Fibroblast of skin of left quadriceps (primary cell): ENCODE measurements at places on chromosomes 13 and 19.

DNA sequence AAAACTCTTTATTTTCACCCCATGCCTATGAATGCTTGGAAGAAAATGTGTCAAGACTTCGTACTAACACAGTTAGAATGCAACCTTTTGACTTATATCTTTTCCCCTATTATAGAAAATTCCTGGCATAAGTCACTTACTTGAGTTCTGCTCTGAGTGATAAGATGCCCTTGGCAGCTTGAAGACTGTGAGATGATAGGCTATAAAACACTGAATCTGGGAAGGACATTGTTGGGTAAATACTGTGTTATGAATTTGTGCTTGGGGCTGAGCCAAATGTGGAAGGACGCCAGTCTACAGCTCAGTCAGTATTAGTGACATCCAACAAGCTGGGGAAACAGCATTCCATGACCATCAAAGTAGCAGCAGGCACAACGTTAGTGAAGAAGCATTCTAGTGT, 368.0 kb upstream of the SGCG start:
- no peak for DNase-seq

GRCh38 chr19:5271145-5271544, 69.5 kb downstream of the PTPRS start:
- no peak for DNase-seq

DNA sequence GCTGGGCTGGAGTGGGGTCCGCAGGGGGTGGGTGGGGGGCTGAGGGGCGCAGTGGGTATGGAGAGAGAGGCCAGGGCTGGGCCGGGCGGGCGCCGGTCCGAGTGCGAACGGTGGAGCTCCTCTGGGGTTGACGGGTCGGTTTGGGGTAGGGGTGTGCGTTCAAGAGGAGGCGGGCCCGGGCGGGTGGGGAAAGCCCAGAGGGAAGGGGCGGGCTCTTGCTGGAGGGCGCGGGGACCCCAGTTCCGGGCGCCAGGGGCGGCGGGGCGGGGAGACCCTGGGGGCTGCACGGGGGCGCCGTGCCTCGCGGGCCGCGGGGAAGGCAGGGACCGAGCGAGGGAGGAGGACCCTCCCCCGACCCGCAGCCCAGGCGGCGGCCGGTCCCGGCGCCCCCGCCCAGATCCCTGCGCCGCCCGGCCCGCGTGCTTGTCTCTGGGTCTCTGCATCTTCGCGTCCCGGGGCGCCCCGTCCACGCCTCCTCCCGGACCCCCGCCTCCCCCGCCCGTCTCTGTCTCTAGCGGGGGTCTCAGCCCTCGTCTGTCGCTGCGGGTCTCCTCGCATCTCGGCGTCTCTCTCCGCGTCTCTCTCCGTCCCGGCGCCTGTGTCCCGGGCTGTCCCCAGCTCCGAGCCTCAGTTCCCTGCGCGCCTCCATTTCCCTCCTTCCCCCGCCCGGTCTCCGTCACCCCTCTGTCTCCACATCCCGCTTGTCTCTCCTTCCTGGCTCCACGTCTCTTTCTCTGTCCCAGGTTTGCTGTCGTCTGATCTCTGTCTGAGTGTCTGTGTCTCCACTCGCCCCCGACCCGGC, 8.3 kb upstream of the SHISA7 start:
- DNase-seq = no peak

DNA sequence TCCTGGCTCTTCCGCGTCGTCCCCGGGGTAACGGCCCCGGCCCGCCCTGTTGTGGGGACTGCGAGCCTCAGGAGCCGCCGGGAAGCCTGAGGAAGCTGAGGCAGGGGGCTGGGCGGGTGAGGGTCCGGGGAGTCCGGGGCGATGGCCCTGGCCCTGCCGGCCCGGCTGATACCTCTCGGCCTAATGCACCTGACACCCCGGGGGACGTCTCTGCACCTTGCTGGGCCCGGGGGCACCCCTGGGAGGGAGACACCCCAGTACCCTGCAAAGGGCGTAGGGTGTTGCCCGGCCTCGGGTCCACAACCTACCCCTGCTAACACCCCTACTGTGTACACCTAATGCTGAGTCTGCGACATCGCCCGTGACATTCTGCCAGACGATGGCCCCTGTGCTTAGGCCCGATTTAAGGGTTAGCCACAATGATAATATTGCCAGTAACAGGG, 410 bp downstream of the PIN1 start:
- DNase-seq = no peak

DNA sequence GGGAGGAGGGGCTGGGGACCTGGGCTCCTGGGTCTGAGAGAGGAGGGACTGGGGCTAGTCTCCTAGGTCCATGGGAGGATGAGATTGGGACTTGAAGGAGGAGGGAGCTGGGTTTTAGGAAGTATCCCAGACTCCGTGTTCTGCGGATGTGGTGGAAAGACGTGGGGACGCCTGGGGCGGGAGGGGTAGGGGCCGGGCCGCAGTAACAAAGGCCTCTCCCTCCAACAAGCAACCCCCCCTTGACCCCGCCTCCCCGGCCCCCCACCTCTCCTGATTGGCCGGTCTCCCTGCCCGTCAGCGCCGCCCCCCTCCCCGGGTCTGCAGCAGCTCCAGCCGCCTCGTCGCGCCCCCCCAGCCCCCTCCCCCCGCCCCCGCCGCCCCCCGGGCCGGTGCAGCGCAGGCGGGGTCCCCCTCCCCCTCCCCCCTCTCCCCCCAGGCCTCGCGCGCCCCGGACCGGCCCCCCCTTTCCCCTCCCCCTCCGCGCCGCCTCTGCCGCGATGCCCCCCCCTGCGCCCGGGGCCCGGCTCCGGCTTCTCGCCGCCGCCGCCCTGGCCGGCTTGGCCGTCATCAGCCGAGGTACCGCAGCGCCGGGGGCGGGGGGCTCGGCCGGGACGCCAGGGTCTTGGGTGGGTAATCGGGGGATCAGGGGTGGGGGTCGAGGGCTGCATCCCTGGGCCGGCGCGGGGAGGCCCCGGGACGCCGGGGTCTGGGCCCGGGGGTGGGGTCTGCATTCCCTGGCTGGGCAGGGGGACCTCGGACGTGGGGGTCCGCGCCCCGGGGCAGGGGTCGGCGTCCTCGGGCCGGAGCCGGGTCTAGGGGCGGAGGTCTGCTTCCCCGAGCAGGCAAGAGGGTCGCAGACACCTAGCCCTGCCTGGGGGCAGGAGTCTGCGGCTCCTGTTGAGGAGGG, at the start of gene IGLON5:
IGLON5 (plus strand) TSS at position 294 of the 907 bp plus-strand sequence; CDS start at position 498, 204 bp downstream.
- DNase-seq = no peak

- DNase-seq = no peak
Observed at GRCh38 chr13:105587786-105588185, 947.7 kb downstream of the EFNB2 start.

- peak; percentile 65 for DNase-seq
Observed at GRCh38 chr19:34236035-34236987, 18.0 kb upstream of the GARRE1 start.

- no peak for DNase-seq
Observed at GRCh38 chr19:3190921-3191805, 5.4 kb downstream of the NCLN start.

- no peak for DNase-seq
Observed at GRCh38 chr19:6730153-6730804, 7.1 kb downstream of the GPR108 start.

- DNase-seq = no peak
Observed at GRCh38 chr13:114095486-114095885, 36.9 kb downstream of the RASA3 start.

DNA sequence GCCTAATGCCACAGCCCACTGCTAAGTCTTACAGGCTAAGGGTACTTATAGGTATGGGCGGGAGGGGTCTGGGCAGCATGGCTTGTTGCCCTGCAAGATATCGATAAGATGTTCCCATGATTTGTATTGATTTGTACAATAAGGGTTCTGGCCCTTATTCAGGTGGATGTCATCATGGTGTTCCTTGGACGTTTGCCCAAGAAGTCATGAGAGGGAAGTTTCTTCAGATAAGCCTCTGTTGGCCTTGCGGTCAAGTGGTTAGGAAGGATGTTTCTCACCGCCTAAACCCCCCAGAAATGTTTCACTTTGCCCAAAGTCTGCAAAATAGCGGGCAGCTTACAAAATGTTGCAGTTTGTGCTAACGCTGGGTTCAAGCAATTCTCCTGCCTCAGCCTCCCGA, 7.3 kb downstream of the PARP4 start:
- no peak for DNase-seq

DNA sequence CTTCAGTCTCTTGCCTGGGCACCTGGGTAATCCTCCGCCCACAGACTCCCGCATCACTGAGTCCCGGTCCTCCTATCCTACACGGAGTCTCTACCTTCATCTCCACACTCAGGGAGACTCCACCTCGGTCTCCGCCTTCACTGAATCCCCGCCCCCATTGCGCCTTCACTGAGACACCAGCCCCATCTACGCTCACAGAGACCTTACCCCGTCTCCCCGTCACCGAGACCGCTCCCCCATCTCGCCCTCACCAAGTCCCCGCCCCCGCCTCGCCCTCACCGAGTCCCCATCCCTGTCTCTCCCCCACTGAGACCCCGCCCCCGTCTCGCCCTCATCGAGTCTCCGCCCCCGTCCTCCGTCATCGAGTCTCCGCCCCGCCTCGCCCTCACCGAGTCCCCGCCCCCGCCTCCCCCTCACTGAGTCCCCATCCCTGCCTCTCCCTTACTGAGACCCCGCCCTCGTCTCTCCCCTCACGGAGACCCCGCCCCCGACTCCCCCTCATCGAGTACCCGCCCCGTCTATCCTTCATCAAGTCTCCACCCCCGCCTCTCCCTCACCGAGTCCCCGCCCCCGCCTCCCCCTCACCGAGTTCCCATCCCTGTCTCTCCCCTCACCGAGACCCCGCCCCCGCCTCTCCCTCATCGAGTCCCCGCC, 23.1 kb upstream of the ZNF846 start:
- peak; percentile 93 for DNase-seq

DNA sequence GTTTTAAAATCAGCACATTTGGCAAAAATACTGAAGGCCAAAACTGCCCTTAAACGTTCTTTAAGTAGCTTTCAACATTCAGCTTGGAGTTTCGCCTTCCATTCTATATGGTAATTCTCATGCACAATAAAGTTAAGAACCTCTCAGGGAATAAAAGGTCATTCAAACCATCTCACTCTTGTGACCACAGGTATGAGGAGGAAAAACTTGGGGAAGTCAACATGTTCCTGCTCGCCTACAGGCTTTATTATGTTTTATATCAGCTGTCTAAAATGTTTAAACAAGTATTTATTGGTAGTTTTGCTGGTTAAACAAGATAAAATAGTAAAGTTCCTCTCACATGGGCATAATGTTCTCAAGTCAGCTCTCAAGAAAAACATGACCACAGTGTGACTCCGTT, 19.9 kb upstream of the TM9SF2 start:
- no peak for DNase-seq

DNA sequence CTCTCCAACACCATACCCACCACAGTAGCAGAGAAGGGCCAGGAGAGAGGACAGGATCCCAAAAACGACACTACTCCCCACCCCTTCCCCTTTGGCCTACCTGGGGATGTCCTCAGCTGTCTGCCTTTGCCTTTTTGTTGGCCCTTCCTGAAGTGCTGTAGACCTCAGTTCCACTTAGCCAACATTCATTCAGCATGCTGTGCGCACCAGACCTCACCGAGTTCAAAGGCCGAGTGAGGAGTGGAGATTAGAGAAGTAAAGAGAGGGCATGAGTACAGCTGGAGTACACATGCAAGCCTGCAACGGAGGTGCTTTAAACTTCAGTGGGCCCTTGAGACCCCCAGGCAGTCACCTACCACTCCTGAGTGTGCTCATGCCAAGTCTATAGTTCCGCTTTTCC, 99.0 kb downstream of the TEX26 start:
- no peak for DNase-seq

- no peak for DNase-seq
Observed at GRCh38 chr19:3389876-3390371, 23.5 kb downstream of the NFIC start.

DNA sequence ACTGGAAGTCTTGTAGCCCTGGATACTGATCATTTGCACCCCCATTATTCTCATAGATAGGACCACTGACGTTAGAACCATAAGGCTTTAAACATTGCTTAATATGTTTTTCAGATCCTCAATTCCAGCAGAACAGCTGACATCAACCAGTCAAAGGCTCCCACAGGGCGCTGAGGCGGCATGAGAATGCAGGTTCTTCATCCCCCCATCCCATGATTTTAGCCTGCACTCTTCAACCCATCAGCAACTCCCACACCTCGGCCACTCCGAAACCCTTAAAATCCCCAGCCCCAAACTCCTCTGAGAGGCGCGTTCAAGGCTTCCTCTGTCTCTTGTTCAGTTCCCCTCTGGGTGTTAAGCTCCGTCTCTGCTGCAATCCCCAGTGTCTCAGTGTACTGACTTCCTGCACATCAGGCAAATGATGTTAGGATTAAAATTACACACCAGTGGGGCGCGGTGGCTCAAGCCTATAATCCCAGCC, 24.3 kb upstream of the LAMP1 start:
- DNase-seq = no peak

- DNase-seq = peak; percentile 97
Observed at GRCh38 chr19:7629347-7630054, at the start of the genes PET100 and XAB2. TSS of gene PET100 (plus strand) at chr19:7629793. CDS start at chr19:7629834, 41 bp downstream. TSS of gene XAB2 (minus strand) at chr19:7629545. CDS start at chr19:7629527, 18 bp downstream.

DNA sequence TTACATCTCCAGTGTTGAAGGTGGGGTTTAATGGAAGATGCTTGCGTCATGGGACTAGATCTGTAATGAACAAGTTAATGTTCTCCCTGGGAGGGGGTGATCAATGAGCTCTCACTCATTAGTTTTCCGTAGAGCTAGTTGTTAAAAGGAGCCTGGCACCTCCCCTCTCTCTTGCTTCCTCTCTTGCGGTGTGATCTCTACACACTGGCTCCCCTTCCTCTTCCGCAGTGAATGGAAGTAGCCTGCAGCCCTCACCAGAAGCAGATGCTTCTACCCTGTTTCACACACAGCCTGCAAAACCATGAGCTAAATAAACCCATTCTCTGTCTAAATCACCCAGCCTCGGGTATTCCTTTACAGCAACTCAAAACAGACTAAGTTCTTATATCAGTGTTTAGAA, 318.8 kb downstream of the SLITRK1 start:
- DNase-seq = no peak

DNA sequence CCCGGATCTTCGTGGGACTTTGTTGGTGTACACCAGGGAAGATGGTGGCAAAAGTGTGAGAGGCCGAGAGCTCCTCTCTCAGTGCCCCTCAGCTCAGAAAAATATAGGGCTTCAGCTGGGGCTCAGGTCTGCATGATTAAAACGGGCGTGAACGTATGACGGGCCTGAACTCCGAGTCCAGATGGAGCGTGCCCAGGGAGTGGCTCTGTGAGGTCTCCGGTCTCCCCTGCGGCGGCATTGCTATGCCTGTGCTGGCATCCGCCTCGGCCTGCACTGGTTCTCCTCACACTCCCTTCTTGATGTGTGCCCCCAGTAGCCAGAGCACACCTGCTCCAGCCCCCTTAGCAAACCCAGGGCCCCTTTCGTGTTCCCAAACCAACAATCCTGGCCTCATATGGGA, 82.0 kb downstream of the TEX29 start:
- no peak for DNase-seq
